ENCODE measurements at places on chromosomes 2 and 18. TPM values are rescaled to one million over a fixed set of nuclear protein-coding genes. Genes with fewer than 3 reads are reported as not detected.

GRCh38 chr2:101002562-101003277, 631 bp downstream of the RPL31 start:
- DNase-seq, result no peak

DNA sequence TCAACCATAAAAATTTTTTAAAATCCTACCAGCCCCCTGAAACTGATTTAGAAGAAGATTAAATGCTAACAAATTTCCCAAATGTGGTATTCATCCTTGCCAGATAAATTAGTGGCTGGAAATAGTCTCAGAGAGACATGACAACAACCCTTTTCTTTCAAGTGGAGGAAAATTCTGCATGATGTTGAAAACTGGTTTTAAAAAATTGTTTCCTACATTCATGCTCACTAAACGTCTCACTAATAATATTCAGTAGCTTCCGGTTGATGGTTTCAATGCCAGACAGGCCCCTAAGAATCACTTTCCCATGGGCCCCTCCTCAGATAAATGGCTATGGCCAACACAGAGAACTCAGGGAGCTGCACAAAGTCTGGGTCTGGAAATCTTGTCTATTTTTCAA, 43.2 kb downstream of the NCKAP5 start:
- no peak for DNase-seq

DNA sequence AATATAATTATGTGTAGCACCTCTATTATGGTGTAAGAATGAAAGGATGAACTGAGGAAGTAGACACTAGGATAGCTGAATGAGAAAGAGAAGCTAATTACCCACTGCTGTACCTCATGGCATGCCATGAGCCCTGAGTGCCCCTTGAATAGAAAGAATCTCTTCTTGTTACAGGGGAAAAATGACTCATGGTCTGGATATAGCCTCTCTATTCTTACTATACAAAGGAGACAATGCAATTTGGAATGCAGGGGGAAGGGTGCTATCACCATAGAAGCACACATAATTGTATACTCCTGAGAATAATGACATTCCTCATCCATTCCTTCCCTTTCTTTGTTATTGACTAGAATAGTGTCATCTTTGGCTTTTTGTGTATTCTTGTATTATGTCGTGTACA, 385.2 kb downstream of the CDH7 start:
- no peak for DNase-seq

- DNase-seq, result no peak
Measured at GRCh38 chr2:27148801-27149439, at the start of gene TCF23. TCF23 (plus strand) TSS chr2:27149004; CDS start chr2:27149134, 130 bp downstream.

GRCh38 chr2:6358985-6359384, 506.7 kb downstream of the CMPK2 start:
- no peak for DNase-seq

DNA sequence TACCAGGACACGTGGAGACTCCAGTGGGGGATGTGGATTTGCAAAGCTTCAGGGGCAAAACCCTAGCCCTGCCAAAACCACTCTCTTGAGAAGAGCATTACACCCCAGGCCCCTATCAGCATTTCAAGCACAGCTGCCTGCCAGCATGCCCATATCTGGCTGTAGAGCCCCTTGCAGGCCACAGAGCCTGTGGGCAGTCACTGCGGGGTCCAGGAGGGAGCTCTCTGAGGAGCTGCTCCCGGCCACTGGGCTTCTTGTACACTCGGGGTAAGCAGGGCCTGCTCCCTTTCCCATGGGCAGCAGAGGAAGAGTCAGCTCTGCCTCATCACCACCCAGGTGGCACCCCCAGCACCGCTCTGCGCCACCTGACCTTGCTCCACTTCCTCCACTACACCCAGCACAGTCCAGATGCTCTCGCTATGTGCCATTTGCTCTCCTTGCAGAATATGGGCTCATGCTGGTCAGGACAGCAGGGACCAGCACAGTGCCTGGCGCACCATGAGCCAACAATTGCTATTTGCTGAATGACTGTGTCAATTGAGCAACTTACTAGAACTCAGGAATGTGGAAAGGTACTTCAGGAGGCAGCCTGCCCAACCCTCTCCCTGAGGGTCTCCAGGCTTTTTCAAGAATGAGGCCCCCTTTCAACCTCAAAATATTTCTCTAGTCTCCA, 7.4 kb downstream of the CHST10 start:
- DNase-seq, result no peak

DNA sequence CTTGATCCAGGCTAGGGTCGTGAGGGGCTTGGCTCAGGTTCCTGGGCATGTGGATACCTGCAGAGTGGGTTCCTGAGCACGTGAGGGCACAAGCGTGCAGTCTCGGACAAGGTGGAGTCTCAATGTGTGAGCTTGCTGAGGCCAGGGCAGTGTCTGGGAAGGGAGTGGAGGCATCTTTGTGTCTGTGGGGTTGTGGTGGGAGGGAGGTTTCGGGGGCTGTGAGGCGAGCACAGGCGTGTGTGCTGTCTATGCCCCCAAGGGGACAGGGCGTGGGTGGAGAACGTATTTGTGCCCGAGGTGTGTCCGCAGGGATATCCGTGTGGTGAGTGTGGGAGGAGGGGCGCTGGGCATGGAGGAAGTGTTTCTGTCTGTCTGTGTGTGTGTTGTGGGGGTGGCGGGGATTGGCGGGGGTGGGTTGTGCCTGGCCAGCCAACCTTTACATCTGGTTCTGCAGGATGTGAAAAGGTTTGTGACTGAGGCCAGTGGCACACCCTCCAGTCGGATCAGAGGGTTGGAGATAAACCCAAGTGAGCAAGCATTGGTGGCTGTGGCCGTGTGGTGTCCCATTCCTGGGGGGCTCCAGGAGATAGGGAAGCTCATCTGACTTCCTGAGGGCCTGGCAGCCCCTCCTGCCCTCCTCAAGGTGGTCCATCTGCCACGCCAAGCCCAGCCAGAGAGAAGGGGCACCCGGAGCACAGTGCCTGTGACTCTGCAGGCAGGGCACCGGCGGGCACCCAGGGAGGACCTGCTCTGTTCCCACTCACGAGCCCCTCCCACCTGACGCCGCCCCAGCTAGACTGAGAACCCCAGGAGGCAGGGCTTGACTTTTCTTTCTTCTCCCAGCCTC, 57.1 kb downstream of the ZFP36L2 start:
- DNase-seq, result peak; percentile 32

- DNase-seq, result no peak
Measured at GRCh38 chr18:9741406-9741792, 33.3 kb downstream of the RAB31 start.

- no peak for DNase-seq
Measured at GRCh38 chr2:47422016-47422415, 19.1 kb downstream of the MSH2 start.

DNA sequence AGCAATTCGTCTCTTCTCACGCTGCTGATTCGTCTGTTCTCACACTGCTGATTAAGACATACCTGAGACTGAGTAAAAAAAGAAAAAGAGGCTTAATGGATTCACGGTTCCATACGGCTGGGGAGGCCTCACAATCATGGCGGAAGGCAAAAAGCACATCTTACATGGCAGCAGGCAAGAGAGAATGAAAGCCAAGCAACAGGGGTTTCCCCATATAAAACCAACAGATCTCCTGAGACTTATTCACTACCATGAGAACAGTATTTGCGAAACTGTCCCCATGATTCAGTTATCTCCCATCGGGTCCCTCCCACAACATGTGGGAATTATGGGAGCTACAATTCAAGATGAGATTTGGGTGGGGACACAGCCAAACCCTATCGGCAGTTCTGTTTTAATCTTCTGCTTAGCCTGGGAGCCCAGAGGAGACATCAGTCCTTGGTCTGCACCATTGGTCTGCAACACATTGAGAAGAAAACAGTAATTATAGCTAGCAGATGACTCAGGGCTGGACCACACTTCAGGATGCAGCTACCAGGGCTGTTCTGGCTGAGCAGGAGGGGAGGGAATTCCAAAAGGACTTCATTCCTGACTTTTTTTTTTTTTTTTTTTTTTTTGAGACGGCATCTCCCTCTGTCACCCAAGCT, 69.4 kb downstream of the CABLES1 start:
- no peak for DNase-seq

The EPHA4 gene
- 10.2 TPM for total RNA-seq

The GLI2 gene
- total RNA-seq, result 9.8 TPM

The POU3F3 gene
- total RNA-seq, result not detected
